ENCODE measurements at places on chromosomes 2 and 18.
A peak's percentile ranks its signal among the peaks of the same experiment; 100 is the strongest.

GRCh38 chr2:204958371-204958770 is 413.1 kb downstream of the PARD3B start:
- DNase-seq = no peak

DNA sequence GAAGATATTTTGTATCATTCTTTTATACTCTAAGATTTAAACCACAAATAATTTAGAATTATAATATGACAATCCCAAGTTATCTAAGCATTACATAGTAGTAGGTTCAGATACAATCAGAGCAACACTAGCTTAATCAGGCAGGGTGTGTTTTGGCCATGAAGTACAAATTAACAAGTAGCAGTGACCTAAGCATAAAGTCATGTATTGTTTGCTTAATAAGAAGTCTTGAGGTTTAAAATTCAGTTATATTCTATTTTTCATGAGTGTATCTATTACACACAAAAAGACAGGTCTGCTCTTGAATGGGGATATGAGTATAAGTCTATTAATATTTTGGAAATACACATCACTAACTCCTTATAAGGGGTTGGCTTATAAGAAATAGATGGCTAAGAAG is 39.9 kb downstream of the DYNAP start:
- DNase-seq = no peak

GRCh38 chr18:13265911-13266217 is 47.3 kb downstream of the LDLRAD4 start:
- DNase-seq = no peak

DNA sequence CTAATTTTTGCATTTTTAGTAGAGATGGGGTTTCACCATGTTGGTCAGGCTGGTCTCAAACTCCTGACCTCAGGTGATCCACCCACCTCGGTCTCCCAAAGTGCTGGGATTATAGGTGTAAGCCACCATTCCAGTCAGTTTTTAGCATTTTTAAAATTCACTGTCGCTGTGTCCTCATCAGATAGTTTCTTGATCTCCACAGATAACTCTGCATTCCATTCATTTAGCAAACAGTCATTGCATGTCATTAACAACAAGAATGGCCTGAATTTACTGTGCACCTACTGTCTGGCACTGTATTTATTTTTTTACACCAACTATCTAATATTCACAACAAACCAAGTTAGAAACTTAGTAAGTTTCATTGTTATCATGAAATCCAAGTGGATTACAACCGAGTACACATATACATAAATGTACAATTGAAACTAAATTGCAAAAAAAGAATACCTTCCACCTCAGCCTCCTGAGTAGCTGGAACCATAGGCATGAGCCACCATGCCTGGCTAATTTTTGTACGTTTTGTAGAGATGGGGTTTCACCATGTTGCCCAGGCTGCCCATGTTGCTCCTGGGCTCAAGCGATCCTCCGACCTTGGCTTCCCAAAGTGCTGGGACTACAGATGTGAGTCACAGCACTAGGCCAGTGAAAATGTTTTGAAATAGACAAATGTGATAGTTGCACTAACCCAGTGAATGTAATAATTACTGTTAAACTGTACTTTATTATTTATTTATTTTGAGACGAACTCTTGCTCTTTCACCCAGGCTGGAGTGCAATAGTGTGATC is 4.3 kb downstream of the MCEE start:
- no peak for DNase-seq

- DNase-seq = no peak
Measured at GRCh38 chr2:13533524-13533922, 816.8 kb downstream of the TRIB2 start.

- DNase-seq = no peak
Measured at GRCh38 chr18:45165176-45165713, 450.0 kb upstream of the SLC14A2 start.

DNA sequence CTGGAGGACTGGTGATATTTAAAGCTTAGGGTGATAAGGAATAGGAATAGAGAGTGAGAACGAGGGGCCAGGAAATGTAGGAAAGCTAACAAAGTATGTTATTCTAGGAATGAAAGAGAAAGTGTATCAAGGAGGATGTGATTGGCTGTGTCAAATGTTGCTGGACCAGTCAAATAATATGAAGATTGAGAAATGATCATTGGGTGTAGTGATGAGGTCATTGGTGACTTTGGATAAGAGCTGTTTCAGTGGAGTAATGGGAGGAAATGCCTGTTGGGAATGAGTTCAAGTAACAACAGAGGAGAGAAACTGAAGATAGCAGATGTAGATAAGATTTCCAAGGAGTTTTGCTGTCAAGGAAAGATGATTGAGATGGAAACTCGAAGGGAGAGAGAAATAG is 74.4 kb downstream of the UBE2E3 start:
- no peak for DNase-seq

- peak; percentile 47 for DNase-seq
Measured at GRCh38 chr2:158580760-158581159, 124.0 kb downstream of the PKP4 start.

DNA sequence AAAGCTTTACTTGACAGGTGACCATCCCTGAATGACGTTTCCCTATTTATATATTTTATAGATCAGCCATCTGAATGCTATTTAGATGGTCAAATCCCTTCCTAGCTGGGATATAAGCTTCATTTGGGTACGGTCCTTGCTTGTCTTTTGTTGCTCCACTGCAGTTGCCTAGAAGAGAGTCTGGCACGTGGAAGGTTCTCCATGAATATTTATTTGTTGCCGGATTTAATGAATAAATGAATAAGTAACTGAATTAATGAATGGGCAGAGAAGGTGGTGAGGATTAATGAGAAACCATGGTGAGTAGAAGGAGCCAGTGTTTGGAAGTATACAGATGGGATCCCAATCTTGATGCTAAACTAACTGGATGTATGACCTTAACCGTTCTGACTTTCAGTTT is 222.1 kb downstream of the LPIN1 start:
- DNase-seq = no peak

GRCh38 chr18:7545734-7546133 is 21.4 kb upstream of the PTPRM start:
- no peak for DNase-seq

- DNase-seq = no peak
Measured at GRCh38 chr18:50558157-50558556, 1.7 kb upstream of the MAPK4 start.

DNA sequence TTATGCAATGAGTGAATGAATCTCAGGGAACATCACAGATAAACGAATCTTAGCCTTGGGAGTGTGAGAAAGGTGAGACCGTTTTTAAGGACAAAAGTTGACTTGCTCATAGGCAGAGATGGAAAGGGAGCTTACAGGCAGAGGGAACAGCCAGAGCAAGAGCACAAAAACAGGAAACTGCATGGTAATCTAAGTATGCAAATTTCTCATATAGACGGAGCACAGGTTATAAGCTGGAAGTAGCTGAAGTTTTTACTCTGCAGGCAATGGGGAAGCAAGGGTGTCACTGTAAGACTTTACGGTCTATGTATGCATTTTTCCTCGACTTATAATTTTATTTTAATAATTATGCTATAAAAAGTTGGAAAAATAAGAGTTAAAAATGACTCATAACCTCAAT is 44.8 kb upstream of the STRN start:
- DNase-seq = no peak

- DNase-seq = no peak
Measured at GRCh38 chr2:211084352-211084751, 528.0 kb downstream of the CPS1 start.

GRCh38 chr2:47198985-47199451 is 43.9 kb upstream of the STPG4 start:
- DNase-seq = peak; percentile 75

GRCh38 chr2:5839550-5839949 is 147.4 kb downstream of the SOX11 start:
- no peak for DNase-seq

- DNase-seq = no peak
Measured at GRCh38 chr2:118973542-118973951, 31.6 kb downstream of the MARCO start.

DNA sequence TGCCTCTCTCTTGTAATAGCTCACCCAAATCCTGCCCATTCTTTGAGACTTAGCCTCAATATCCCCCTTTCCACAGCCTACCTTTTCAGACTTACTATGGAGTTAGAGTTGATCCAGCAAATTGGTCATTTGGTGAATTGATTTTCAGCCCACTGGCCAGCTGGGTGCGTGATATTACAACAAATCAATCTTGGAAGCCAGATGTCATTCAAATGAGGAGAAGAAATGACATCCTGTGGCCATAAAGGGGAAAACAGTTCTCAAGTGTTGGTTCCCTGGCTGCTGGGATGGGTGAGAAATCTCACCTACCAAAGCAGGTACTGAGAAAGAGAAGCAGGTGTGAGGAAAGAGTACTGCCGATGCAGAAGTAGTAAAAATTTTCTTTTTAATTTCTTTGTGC is 36.7 kb upstream of the FOXI3 start:
- DNase-seq = no peak

- peak; percentile 80 for DNase-seq
Measured at GRCh38 chr2:5330961-5331360, 361.2 kb upstream of the SOX11 start.

- DNase-seq = no peak
Measured at GRCh38 chr18:7683753-7684152, 116.6 kb downstream of the PTPRM start.

DNA sequence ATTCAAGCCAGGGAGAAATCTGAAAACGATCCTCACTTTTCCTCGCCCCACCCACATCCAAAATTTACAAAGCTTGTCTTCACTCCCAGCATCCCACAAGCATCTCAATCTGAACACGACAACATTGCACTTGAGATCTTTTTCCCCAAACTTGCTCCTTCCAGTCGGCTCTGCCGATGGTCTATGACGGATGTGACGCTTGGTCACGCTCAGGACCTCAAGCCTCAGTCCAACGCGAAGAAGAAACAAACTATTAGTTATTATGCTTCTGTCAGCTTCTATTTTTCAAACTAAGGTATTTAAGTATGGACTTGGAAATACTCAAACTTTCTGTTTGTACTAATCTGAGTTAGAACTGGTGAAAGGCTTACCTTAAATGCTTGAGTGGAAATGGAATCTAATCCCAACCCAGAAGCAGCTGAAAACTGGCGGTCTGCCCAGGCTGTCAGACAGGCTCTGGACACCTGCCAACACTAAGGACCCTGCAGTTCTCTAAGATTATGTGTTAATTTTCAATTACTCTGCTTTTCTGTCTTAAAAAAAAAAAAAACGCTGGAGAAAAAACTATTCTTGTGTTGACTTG is 132.1 kb upstream of the DNMT3A start:
- DNase-seq = peak; percentile 74

- peak; percentile 26 for DNase-seq
Measured at GRCh38 chr18:71020342-71021029, 731.6 kb downstream of the SOCS6 start.

DNA sequence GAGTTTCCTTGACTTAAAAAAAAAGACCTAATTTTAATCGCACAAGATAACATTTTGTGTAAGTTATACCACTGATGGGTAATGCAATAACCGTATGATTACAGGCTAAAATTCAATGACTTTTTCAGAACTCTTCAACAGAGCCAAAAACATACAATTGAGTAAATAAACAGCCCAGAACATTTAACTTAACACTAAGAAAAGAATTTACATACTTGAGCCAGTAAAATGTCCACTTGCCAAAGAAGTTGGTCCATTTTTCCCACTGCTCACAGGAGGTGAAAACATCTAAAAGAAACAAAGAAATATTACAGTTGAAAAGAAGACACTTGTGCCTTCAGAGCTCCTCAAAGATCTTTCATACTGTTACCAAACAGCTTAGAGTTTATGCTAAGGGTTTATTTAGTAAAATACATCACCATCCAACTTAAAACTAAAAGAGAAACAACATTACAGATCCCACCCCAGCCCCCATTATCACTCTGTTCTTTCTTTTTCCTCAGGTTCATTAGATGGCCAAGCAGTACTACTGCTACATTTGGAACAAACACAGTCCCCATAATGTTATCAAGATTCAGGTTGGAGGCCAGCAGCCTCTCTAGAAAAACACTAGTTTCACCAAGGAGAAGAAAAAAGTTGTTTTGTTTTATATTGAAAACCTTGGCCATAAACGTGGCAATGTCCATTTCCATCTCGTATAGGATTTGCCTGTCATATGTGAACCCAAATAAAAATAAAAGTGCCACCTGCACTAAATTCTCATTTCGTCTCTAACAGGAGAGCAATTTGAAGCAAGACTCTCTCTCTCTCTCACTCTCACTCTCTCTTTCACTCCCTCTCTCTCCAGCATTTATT is 2.7 kb downstream of the TCF4 start:
- DNase-seq = no peak

DNA sequence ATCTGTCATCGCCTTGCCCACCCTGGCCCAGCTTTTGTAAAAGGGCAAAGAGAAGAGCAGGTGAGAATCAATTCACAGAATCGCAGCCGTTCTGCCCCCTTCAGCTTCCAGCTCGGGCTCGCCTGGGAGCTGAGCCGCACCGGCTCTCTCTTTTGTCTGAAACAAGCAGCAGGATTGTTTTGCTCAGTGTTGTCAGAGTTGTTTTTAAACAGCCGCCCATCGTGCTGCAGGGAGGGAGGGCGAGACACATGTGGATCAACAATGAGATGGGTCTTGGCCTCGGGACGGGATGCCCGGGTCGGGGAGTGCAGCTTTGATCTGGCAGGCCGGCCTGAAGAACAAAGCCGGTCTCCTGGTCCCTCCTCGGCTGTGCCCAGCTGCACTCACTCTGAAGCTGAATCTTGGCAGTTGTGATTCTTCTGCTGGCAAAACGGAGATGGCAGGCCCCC is 39.7 kb upstream of the HDAC4 start:
- no peak for DNase-seq

- DNase-seq = no peak
Measured at GRCh38 chr2:134218414-134218813, 35.5 kb upstream of the MGAT5 start.

DNA sequence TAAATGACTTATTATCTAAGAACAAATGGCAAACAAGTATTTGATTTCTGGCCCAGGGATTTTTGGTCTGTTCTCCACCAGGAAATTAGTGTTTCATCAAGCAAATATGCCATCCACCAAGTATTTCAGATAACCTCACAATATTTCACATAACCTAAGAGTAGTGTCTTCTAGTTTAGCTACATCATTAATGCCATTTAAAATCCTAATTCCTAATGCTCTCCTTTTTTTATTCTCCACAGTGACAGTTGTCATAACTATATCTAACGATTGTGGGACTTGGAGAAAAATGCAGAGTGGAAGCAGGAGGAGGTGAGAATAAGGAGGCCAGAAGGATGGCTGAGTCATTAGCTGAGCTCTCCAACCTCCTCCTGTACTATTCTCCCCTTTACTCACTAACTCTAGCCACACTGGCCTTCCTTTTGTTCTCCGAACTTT is 58.5 kb upstream of the CTLA4 start:
- DNase-seq = peak; percentile 54

DNA sequence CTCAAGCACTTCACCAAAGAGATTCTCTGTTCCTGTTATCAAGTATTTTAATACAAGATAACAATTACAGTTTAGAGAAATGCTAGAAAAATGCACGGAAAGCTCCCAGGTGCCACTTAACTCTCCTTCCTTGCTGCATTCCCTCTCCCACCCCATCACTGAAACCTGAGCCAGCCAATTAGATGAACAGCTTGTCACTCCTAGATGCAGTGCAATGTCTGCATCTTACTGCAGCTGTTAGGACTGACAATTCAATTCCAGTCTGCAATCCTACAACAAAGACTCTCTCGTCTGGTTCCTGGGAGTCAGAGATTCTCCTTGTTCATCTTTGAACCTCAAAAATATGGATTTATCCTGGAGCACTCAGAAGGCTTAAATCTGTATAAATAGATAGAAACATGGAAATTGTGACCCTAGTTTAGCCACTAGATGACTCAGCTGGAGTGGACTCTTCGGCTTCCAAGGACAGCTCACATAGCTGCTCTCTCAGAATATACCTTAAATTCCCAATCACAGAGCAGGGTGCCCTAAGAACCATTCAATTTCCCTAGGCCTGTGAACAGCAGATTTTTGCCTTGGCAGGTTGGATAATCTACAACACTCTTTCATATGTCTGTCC is 311.1 kb downstream of the NRXN1 start:
- DNase-seq = no peak

GRCh38 chr2:112985090-112985489 is 7.3 kb downstream of the IL36G start:
- no peak for DNase-seq

All from kidney tubule cell (primary cell).